Camera-type eye (tissue), 1 donor: ENCODE measurements at places on chromosomes 3 and 15. TPM values are rescaled to one million over a fixed set of nuclear protein-coding genes. Genes with fewer than 3 reads are reported as not detected.

CHDH gene
- total RNA-seq = 9.1 TPM

KLHL6 gene
- 2.5 TPM for total RNA-seq

SNTN gene
- not detected for total RNA-seq

TMCO5A gene
- total RNA-seq = not detected

DNAJC17 gene
- total RNA-seq = 22.8 TPM

SPTBN5 gene
- total RNA-seq = 7.1 TPM

MAGI1 gene
- total RNA-seq = 110 TPM
